ENCODE measurements at places on chromosomes 12 and 14.

- no peak for DNase-seq
These were observed 30.4 kb upstream of the CISTR start for GRCh38 chr12:53782093-53782703.

GRCh38 chr14:106507354-106507753 is 981.0 kb downstream of the TMEM121 start:
- DNase-seq = no peak

- no peak for DNase-seq
These were observed 36.9 kb downstream of the BCL11B start for GRCh38 chr14:99234961-99235571.

DNA sequence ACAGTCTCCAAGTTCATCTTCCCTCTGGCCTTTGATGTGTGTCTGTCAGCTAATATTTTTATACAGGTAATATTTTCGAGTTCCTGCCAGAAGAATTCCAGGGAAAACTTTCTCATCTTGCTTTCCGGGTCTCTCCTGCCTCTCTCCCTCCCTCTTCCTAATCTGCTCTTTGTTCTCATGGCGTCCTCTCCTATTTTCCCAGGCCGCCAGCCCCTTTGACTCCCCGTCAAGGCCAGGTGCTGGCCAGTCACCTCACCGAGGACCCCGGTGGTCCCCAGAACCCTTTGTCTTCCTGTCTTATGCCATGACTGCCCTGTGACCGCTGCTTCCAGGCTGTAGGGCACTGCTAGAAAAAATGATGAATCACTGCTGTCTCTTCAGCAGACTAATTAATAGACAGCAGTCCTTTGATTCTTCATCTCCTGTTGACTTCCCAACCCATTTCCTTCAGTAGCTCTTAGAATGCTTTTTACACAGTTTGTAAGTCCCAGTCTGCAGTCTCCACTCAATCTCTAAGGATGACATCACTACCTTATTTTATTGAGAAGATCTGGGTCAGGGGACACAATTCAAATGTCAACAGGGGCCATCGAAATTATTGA is 40.7 kb downstream of the PPFIBP1 start:
- no peak for DNase-seq

GRCh38 chr14:71711619-71712018 is 220.6 kb upstream of the RGS6 start:
- DNase-seq = no peak

DNA sequence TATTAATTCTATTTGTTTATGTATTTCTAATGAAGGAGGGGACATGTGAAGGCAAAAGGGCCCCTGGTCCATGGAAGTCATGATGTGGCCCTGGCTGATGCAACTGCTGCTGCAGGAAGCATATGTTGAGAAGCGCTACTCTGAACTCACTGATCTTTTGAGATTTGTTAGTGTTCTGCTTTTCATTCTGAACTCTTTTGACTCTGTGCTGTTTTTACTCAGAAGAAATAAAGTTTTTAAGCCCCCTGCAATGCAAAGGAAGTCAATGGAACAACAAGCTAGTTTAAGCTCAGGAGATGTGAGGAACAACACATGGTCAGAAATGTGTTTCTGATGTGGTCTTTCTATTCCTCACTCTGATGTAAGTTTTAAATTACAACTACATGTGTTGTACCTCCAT is 88.9 kb upstream of the BTG1 start:
- no peak for DNase-seq

GRCh38 chr12:125254236-125254635 is 189.0 kb downstream of the AACS start:
- no peak for DNase-seq

DNA sequence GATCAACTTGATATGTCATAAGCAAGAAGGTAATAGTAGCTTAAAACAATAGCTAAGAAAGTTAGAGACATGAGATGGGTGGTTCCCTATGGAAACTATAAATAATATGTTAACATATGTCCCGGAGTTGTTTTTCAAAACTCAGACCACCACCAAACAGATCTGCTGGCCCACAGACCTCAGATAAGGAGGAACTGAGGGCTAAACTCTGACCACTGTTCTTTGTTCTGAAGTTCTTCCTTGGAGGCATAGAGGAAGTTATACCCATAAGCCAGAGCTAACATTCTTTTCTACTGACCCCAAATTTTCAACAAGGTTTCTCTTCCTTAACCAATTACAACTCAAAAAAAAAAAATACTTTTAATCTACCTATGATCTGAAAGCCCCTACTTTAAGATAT is 156.1 kb upstream of the FSCB start:
- DNase-seq = peak; percentile 8

- peak; percentile 50 for DNase-seq
These were observed 668 bp downstream of the MRPS35 start for GRCh38 chr12:27711317-27711682.

GRCh38 chr12:98156697-98157096 is 358.7 kb upstream of the TMPO start:
- no peak for DNase-seq

GRCh38 chr14:102584871-102585869 is 7.3 kb upstream of the RCOR1 start:
- DNase-seq = no peak

DNA sequence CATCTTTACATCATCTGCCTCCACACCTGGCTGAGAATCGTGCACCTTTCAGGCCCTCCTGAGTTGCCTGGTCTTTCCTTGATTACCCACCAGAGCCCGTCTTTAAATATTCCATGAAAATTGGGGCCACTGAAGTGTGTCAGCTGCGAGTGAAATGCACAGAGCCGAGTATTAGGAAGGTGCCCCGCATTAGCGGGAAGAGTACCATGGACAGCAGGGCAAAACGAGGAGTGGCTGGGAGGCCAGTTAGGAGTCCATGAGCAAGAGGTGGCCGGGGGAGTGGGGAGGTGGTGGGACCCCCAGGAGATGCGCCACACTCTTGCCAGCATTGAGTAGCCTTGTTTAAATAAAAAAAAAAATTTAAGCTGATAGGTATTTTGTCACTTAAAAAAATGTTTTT is 99.6 kb downstream of the TSPAN9 start:
- no peak for DNase-seq

- no peak for DNase-seq
These were observed at the start of gene SLC7A7 for GRCh38 chr14:22814941-22815713. SLC7A7 (minus strand) TSS chr14:22815435; CDS start chr14:22813398, 2,037 bp downstream.

DNA sequence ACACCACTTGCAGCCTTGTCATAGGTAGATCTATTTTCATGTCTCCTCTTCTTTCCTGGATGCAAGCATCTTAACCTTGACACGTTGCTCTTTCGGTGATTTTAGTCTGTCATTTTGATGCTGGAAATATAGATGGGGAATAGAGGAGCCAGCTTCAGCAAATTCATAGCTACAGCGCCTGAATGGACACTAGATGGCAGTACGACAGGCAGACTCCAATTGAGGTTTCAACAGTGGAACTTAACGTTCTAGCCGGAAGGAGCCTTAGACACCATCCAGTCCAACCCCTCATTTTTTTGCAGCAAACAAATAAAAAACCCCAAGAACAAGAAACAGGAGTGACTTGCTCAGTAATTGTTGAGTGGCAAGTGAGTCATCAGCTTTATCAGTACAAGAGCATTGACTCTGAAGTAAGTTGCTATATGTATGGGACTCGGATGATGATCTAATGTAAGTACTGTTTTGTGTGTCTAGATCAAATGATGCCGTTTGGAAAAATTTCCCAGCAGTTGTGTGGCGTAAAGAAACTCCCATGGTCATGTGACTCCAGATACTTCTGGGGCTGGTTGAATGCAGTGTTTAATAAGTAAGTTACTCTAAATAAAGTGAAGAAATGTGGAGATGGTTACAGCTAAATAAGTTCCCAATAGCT is 9.0 kb downstream of the DMAC2L start:
- DNase-seq = peak; percentile 96

DNA sequence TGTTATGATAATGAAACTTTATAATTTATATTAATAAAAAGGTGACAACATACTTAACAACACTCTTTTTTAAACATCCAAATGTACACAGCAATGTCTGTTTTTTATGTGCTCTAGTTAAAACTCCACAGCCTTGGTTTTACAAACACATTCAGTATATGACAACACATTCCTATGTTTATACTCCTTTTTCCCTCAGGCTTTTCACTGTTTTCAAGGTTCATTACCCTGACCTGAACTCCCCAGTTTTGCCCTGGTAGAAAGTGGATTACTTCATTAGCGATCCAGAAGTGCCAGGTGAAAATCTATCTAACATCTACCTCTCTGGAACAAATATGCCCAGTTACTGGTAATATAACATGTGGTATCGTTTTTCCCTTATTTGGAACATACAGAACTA is 340.2 kb upstream of the DDHD1 start:
- no peak for DNase-seq

- no peak for DNase-seq
These were observed 133.9 kb upstream of the FGD4 start for GRCh38 chr12:32265456-32265855.

DNA sequence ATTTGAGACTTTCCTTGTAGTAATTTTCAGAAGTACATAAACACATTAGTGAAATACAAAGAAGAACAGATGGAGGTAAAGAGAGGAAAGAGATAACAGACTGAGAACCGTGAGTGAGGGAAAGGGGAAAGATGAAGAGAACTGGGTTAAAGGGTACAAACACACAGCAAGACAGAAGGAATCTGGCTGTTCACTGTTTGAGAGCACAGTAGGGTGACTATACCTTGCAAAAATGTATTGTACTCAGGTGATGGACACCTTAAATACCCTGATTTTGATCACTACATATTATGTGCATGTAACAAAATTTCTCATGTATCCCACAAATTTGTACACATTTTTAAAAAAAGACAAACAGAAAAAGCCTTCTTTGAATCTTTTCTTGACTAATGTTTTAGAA is 2.7 kb upstream of the TRHDE start:
- no peak for DNase-seq

GRCh38 chr14:22243971-22244581 is 344.9 kb downstream of the DAD1 start:
- DNase-seq = no peak

GRCh38 chr14:83912032-83912642 is 1617.8 kb upstream of the FLRT2 start:
- DNase-seq = no peak

DNA sequence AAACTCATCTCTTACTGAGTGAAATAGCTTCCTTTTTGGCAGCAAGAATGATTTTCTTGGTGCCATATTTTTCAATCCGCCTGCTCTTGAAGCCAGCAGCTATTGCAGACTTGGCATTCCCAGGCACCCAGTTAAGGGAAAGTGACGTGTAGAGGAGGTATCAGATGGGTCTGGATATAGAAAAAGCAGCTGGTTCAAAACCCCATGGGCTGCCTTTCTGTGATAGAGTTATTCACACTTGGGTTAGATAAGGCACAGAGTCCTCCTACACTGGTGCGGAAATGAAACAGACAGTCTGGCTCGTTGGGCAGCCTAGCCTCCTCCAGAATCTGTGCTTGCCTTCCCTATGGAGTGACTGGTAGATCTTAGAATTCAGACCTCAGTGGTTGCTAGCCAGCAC is 62.2 kb downstream of the PTPN11 start:
- DNase-seq = no peak

GRCh38 chr14:39766397-39767000 is 334.3 kb upstream of the FBXO33 start:
- no peak for DNase-seq

- no peak for DNase-seq
These were observed 18.6 kb upstream of the EMP1 start for GRCh38 chr12:13177906-13178305.

DNA sequence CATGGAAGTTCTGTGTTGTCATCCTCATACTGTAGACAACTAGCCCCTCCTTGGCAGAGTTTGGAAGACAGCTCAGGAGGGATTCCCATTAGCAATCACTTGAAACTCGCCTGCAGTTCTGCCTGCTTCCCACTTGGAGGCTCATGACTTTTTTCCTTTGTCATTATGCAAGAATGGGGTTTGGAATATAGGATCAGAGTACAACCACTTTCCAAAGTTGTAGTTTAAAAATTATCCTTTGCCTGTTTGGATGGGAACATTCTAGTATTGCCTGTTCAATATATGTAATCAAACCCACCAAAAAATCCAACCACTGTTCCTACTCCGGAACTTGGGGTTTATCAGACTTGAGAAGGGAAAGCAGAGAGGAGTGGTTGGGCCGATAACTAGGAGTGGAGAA is 2.1 kb upstream of the GPD1 start:
- DNase-seq = peak; percentile 14

DNA sequence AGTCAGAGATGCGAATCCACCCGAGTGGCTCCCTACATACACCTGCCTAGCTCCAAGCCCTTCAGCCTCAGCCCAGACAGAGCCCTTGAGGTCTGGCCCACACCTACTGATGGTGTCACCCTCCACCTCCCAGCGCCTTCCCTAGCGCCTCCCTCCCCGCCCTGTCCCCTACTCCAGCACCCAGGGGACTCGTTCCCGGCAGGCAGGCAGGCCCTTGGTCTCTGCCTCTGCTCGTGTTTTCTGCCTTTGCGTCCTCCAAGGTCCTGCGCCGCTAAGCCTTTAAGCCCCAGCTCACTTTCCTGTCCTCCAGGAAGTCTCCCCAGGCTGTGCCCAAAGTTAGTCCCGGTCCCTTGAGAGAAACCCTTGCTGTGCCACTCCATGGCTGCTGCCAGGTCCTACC is 12.7 kb downstream of the INF2 start:
- no peak for DNase-seq

DNA sequence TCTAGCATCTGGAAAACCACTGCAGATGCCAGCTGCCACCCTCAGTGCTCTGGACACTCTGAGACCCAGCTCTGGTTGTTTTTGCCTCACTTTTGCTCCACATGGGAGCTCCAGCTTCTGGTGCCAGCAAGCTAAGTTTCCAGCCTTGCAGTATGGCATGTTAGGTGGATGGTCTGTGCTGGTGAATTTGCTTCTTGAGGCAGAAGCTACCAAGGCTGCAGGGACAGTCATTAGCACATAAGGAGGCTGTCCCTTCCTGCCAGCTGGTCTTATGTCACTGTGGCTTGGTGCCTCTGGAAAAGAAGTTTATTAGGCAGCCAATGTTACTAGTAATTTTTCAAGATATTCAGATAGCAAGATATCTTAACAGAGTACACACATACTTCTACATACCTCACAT is 64.2 kb upstream of the CSRP2 start:
- no peak for DNase-seq

DNA sequence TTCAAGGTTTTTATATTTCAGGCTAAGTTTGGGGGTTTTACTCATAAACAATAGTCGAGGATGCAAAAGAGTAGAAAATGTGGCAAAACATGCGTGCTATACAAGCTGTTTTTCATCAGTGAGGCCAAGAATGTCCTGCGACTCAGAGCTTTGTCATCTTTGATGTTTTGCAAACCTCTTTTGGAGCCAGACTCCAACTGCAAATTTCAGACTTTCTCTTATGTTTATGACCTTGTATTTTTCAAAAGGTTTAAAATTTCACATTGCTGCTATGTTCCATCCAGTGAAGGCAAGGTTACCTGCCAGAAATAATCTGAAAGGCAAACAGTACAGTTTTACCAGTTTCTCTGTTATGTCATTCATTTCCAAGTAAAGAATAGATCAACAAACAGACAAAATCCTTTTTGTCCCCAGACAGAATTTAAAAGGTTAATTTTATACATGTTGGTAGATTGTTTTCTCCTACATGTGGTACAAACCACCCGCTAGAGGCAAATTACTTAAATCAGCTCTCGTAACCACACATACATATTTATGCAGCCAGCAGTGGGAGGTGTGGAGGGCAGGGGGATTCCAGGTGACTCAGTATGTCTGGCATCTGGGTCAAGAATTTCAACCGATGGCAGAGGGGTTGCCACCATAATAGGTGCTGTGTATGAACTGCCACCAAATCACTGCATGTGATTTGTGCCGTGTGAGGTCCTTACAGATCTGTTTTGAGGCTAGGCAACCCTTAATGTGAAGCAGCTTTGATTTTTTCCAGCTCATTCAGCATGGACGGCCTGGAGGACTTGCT is 119.8 kb upstream of the CPM start:
- no peak for DNase-seq

- no peak for DNase-seq
These were observed 91.9 kb upstream of the RESF1 start for GRCh38 chr12:31867292-31867691.

GRCh38 chr14:98404811-98405210 is 867.2 kb downstream of the BCL11B start:
- no peak for DNase-seq

Measured in hematopoietic multipotent progenitor cell treated with erythropoietin and hydrocortisone succinate and interleukin-3 and kit ligand, for 8 days (in vitro differentiated cells).